ENCODE measurements at places on chromosomes 1 and 21.

- no peak for DNase-seq
Observed at GRCh38 chr1:178693366-178693765, 31.7 kb upstream of the RALGPS2 start.

GRCh38 chr1:189627427-189627826 lies 850.2 kb downstream of the BRINP3 start:
- DNase-seq, result no peak

GRCh38 chr1:172483448-172483847 lies 39.6 kb upstream of the PIGC start:
- no peak for DNase-seq

DNA sequence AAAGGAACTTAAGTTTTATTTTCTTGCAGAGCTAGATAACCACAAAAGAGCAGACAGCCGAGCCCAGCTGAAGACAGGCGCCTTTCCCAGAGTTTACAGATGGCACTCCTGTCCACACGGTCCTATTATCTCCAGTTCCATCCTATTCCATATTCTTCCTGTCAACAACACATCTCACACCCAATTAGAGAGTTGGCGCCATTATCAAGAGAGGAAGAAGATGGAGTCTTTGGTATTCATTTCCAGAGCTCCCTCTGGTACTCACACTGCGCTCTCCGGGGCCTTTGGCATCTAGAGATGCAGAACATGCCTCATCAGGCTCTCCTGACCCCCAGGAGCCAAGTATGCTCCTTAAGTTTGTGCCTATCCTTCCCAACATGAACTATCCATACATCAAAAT lies 43.3 kb upstream of the SIPA1L2 start:
- DNase-seq, result no peak

GRCh38 chr1:158007180-158007579 lies 13.7 kb downstream of the KIRREL1 start:
- no peak for DNase-seq

GRCh38 chr1:84269306-84269705 lies 32.2 kb upstream of the SAMD13 start:
- DNase-seq, result no peak

- DNase-seq, result no peak
Observed at GRCh38 chr1:63245186-63245585, 77.2 kb upstream of the FOXD3 start.

GRCh38 chr1:174988986-174989385 lies 10.8 kb upstream of the CACYBP start:
- DNase-seq, result peak; percentile 45

Data from GM13976 (cell line).